ENCODE measurements at places on chromosomes 1 and 21.

DNA sequence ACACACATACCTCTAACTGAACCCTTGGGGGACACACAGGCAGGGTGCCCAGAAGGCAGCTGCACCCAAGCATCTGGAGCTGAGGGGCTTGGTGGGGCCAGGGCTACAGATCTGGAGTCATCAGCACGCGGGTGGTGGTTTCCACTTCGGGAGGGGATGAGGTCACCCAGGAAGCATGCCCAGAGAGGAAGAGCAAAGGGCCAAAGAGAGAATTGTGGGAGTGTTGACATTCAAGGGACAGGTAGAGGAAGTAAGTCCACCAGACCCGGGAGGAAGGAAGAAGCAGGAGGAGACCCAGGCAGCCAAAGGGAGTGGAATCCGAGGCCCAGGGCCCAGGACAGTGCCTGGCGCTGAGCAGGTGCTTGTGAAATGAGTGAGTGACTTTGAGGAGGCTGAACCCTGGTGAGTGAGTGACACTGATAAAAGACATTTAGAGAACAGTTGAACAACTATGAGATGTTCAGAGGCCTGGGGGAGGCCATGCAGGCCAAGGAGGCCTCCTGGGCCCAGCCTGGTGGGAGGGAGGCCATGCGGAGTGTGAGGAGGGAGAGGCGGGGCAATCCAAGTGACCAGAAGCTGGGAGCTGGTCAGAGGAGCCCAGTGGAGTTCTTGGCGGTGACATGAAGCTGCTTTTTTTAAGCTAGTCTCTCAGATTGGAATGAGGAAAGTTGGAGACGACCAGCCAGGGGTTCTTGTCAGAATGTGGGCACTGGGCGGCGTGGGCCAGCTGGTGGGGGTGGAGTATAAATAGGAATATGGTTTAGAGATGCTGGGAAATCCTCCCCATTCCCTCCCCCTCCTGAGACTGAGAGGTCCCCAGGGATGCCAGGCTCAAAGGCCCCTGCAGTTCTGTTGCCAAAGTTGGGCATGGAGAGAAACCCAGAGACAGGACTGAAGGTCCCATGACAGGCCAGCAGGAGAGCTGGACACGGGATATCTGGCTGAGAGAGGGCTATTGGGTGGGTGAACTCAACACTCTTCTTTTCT, 7.9 kb downstream of the CDK18 start:
- DNase-seq = no peak

GRCh38 chr1:10561497-10561896, 86.7 kb downstream of the PEX14 start:
- DNase-seq = no peak

DNA sequence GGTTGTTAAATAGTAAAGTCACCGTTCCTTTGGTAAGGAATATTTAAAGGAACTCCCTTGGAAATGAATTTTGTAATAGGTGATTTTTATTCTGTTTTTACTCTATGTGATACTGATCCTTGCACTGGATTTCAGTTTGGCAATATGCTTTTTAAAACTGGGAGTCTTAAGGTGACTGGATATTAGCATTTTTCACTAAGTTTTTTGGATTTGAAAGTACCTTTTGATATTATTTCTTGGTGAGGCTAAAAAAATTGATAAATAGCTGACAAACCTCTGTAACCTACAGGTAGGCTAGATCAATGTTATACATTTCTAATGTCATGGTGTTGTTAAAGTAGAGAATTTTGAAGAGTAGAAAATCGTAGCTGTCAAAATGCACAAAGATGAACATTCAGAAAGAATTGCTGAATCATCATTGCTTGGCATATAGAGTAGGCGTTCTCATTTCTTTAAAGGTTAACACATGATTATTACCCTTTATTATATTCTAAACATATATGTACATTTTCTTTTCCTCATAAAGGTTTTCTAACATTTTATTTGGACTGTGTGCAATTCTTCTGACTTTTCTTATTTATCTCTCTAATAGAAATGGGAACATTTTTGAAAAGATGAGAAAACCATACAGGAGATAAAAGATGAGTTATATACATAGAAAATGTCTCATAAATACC, 1.5 kb upstream of the DNAJB4 start:
- no peak for DNase-seq

- no peak for DNase-seq
Measured at GRCh38 chr1:185646202-185646683, 87.9 kb upstream of the HMCN1 start.

DNA sequence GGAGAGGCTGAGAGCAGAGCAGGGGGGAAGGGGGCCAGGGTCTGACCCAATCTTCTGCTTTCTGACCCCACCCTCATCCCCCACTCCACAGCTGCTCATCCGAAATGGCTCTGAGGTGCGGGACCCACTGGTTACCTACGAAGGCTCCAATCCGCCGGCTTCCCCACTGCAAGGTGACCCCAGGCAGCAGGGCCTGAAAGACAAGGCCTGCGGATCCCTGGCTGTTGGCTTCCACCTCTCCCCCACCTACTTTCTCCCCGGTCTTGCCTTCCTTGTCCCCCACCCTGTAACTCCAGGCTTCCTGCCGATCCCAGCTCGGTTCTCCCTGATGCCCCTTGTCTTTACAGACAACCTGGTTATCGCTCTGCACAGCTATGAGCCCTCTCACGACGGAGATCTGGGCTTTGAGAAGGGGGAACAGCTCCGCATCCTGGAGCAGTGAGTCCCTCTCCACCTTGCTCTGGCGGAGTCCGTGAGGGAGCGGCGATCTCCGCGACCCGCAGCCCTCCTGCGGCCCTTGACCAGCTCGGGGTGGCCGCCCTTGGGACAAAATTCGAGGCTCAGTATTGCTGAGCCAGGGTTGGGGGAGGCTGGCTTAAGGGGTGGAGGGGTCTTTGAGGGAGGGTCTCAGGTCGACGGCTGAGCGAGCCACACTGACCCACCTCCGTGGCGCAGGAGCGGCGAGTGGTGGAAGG, 17.1 kb upstream of the HDAC1 start:
- no peak for DNase-seq

- no peak for DNase-seq
Measured at GRCh38 chr1:223430236-223430635, 37.0 kb downstream of the CCDC185 start.

- DNase-seq = no peak
Measured at GRCh38 chr1:199877526-199878384, 149.8 kb upstream of the NR5A2 start.

GRCh38 chr1:1239614-1240347, 6.7 kb downstream of the C1QTNF12 start:
- DNase-seq = no peak

DNA sequence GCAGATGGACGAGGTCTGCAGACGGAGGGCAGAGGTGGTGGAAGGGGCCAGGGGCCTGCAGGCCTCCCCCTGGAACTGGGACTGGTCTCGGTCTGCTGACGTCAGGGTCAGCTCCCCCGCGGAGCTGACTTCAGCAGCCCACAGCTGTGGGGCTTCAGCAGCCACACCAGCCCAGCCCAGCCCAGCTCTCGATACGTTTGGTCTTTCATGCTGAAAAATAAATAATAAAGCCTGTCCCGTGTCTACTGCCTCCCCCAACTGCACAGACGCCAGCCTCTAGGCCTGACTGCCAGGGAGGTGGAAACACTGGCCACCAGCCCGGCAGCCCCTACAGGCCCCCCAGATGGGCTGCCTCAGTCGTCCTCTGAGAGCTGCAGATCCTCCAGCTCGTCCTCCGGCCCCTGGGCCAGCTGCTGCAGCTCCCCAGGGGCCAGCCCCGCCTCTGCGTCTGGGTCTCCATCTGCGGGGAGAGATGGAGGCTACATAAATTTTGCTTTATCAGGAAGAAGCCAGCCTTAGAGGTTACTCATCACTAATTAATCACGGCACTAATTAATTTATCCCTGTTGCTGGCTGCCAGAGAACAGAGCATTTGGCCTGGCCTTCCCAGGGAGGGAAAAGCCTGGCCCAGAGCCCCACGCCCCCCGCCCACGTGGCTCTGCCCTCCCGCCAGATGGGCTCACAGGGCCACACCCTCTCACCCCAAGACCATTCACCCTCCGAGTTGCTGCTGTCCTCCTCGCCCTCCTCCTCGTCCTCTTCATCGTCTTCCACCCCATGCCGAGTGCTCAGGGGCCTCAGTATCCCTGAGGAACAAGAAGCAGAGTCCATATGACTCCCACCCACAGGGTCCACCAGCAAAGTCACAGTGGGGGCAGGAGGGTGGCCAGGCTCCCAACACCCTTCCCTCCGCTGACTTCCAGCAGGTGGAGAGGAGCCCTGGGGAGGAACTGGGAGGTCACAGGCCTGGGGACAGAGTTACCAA, 14.4 kb downstream of the NOC2L start:
- DNase-seq = no peak

- DNase-seq = no peak
Measured at GRCh38 chr1:1292851-1293250, 12.6 kb downstream of the SCNN1D start.

- DNase-seq = no peak
Measured at GRCh38 chr1:63012339-63012738, 228.4 kb downstream of the ATG4C start.

DNA sequence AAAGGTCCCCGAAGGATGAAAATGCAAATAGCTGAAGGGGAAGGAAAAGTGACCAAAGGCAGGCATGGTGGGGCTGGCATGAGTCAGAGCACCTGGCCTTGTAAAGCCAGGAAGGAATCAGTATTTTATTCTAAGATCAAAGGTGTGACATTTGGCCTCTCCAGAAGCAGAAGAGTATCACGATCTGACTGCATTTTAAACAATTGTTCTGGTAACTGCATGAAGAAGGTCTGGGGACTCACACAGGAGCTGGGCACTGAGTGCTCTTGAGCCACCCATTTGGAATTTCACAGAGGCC, 23.2 kb downstream of the MAB21L3 start:
- DNase-seq = no peak
